Glomerular endothelial cell (primary cell): ENCODE measurements at places on chromosomes 7 and 10. TPM values are rescaled to one million over a fixed set of nuclear protein-coding genes. Genes with fewer than 3 reads are reported as not detected.

The ZCWPW1 gene
- 0.78 and 4.5 TPM in 2 replicates for total RNA-seq

The LIPF gene
- total RNA-seq: 0.18 TPM in 1 of 2 replicates, not detected in the other

The ANKRD2 gene
- 0.24 TPM in 1 of 2 replicates, not detected in the other for total RNA-seq

DNA sequence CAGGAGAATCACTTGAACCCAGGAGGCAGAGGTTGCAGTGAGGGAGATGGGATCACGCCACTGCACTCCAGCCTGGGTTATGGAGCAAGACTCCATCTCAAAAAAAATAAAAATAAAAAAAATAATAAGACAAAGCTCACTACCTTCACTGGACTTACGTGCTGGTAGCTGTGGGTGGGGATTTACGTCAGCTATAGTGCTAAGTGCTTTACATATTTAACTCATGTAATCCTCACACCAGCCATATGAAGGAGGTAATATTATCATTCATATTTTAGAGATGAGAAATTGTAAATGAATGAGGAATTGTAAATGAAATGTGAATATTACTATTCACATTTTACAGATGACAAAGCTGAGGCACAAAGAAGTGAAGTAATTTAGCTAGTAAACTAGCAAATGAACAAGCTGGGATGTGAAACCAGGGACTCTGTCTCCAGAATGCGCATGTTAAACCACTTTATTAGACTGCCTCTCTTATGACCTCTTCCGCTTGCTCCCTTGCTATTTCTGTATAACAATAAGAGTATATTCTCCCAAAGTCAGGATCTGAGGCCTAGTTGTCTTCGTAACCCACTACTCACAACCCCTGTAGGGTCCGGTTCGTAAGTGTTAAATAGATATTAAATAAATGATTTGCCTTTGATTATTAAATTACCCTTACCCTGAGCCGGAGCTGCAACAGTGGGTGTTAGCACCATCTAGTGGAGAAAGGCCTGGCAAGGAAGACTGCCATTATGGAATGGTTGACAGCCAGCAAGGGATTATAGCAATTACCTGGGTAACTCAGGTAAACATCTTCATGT lies 70.2 kb downstream of the HTR7 start:
- DNase-seq: no peak

GRCh38 chr10:52351914-52352330 lies 37.8 kb downstream of the DKK1 start:
- DNase-seq: no peak

DNA sequence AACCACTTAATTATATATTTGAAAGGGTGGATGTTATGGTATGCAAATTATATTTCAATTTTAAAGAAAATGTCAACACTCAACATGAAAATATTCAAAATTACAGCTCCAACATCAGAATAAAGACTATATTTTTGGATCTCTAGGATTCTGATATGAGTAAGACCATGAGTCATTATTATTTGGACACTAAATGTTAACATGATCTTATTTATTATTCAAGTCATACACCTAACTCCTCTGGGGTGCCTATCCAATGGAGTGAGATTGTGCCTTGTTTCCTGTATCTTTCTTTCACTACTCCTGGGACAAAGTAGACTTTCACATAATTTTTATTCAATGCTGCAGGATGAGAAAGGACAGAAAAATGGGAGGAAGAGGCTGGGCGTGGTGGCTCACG lies 135.2 kb upstream of the PRSS1 start:
- no peak for DNase-seq

- peak; percentile 87 for DNase-seq
These were observed 65.9 kb upstream of the CC2D2B start for GRCh38 chr10:95841661-95842498.

DNA sequence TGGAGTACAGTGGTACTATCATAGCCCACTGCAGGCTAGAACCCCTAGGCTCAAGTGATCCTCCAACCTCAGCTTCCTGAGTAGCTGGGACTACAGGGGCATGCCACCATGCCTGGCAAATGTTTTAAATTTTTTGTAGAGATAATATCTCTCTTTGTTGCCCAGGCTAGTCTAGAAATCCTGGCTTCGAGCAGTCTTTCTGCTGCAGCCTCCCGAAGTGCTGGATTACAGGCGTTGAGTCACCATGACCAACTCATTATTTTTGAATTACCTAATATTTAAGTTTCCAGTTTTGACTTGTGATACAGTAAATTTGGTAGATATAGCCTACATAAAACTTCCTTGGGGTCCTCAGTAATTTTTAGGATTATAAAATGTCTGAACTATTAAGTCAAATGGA lies 74.1 kb downstream of the RUNDC3B start:
- no peak for DNase-seq

DNA sequence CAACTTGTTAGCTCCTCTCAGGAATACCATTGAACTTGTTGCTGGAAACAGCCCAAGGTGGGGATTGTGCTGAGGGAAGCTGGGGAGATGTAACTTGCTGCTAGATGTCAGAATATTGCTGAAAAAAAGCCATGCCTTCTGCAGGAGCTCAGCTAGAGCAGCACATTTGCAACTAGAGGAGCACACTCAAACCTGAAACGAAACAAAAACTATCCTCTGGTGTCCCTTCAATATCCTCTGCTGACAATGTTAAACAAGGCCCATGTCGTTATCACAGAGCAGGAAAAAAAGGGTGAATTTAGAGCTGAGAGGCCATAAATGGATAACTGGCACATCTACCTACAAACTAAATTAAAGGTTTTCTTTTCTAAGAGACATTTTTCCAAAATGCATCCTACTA lies 53.7 kb upstream of the MACC1 start:
- DNase-seq: no peak

GRCh38 chr10:129531195-129531968 lies 64.3 kb downstream of the MGMT start:
- DNase-seq: no peak

GRCh38 chr10:74223755-74224529 lies 72.9 kb downstream of the ADK start:
- no peak for DNase-seq

DNA sequence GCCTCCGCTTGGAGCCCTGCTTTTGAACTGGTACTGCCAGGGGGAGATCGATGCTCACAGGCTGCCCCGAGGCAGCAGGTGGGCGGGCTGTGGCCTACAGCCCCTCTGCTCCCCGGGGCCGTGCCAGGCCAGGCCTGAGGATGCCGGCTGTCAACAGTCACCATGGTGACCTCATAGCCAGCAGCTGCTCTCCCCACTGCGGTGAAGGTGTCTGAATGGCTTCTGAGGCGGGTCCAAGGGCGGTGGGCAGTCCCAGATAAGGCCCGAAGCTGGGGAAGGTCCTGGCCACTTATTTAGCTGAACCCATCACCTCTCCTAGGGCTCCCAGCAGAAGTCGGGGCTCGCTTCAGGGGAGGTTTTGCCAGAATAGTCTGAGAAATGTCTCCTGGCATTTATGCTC lies 179.3 kb downstream of the ARHGAP12 start:
- DNase-seq: no peak

DNA sequence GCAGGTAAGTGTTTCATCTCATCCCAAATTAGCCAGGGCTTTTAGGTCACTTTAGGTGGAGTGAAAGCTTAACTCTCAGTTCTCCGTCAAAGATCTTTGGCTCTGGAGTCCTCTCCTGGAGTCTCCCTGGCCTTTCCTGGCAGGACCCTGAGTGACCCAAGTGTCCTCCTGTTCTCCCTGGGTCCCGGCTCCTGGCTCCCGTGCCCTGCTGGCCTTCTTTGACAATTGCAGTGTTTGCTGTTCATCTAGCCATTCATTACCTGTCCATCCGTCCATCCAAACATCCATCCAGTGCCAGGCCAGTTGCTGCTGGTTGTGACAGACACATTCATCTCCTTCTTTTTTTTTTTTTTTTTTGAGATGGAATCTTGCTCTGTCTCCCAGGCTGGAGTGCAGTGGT lies 6.2 kb upstream of the TPST1 start:
- no peak for DNase-seq

GRCh38 chr10:58954178-58954577 lies 222.3 kb upstream of the PHYHIPL start:
- DNase-seq: no peak

GRCh38 chr7:2670720-2671391 lies 17.1 kb upstream of the AMZ1 start:
- DNase-seq: no peak

- no peak for DNase-seq
These were observed 694 bp upstream of the FAS start for GRCh38 chr10:88989824-88990383.
